MM.1S (cell line): ENCODE measurements at places on chromosomes 13 and 19.
A peak's percentile ranks its signal among the peaks of the same experiment; 100 is the strongest.

DNA sequence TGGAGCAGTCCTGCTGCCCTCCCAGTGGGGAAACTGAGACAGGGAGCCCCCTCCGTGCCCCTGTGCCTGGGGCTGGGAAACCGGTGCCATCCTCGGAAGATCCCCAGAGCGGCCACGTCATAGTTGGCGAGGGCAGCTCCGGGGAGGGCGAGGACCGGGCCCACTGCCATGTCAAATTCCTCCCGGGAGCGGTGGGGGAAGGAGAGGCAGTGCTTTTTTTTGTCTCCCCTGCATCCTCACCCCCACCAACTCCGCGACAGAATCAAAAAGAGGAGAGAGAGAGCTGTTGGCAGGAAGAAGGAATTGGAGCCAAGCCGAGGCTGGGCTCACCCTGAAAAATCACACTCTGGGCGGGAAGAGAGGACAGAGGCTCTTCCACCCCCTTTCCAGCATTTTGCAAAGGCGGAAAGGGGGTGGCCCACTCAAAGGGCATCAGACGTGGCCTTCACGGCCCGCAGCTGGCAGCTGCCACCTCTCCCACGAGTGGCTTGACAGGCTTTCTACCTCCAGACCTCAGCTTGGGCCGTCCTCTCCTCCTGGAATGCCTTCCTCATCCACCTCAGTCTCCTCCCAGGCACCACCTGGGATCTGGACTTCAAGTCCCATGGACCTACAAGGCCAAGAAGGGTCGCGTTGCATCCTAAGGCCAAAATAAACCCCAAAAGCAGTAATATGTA, 19.6 kb upstream of the NFIC start:
- no peak for DNase-seq

- peak; percentile 94 for DNase-seq
Measured at GRCh38 chr19:15466851-15467733, 2.7 kb upstream of the RASAL3 start.

DNA sequence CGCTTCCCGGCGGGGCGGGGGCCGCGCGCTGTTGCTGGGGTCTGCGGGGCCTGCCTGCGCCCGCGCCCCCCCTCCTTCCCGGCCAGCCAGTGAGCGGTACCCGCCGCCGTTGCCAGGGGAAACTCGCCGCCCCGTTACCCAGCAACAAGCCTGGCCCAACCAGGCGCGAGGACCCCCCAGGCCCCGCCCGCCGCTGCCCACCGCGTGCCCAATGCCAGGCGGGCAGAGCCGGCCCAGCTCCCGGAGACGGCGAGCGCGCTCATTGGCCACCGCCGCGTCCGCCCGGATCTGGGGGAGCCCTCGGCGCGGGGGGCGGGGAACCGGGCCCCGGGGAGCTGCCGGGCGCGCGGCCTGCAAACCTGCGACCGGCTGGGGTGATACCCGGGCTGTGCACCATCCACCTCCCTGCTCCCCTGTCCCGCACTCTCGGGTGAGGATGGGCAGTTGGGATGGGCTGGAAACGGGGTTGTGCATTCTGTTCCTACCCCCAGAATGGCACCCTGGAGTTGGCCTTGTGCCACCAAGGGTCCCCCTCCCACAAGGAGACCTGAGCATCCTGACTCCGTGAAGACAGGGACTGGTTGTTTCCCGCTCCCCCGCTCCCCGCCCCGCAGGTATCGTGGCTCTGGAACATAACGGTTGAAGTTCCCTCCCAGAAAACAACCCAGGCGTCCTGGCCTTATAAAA, 8.8 kb upstream of the BBC3 start:
- DNase-seq: peak; percentile 73

GRCh38 chr19:5882421-5882968, 12.2 kb upstream of the FUT5 start:
- DNase-seq: no peak

- no peak for DNase-seq
Measured at GRCh38 chr13:37136187-37136586, 30.7 kb upstream of the CSNK1A1L start.

DNA sequence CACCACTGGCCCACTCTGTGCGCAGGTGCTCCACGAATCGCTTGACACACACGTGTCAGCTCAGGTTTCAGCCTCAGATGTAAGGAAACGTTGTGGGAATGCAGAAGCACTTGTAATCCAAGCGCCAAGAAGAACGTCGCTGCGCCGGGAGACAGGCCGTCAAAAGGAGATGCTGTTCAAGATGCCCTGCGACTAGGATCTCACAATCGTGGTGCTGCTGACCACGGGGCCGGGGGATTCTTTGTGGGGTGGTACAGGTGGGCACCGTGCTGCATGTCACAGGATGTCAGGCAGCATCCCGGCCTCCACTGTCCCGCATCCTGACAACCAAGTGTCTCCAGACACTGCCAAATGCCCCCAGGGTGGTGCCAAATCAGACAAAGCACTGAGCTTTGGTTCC, 16.9 kb upstream of the SIGLEC11 start:
- DNase-seq: no peak

DNA sequence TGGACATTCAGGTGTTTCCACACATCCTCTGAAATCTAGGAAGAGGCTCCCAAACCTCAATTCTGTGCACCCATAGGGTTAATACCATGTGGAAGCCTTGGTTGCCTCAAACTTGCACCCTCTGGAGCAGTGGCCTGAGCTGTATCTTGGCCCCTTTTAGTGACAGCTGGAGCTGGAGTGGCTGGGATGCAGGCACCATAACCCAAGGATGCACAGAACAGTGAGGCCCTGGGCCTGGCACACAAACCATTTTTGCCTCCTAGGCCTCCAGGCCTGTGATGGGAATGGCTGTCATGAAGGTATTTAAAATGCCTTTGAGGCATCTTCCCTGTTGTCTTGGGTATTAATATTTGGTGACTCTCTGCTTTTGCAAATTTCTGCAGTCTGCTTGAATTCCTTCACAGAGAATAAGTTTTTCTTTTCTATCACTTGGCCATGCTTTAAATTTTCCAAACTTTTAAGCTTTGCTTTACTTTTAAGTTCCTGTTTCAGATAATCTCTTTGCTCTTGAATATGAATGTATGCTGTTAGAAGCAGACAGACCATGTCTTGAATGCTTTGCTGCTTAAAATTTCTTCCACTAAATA, 1594.5 kb upstream of the PCDH20 start:
- DNase-seq: no peak

- DNase-seq: no peak
Measured at GRCh38 chr19:48797103-48797502, 13.7 kb downstream of the BCAT2 start.

GRCh38 chr13:111969551-111970135, 97.3 kb upstream of the SOX1 start:
- no peak for DNase-seq

DNA sequence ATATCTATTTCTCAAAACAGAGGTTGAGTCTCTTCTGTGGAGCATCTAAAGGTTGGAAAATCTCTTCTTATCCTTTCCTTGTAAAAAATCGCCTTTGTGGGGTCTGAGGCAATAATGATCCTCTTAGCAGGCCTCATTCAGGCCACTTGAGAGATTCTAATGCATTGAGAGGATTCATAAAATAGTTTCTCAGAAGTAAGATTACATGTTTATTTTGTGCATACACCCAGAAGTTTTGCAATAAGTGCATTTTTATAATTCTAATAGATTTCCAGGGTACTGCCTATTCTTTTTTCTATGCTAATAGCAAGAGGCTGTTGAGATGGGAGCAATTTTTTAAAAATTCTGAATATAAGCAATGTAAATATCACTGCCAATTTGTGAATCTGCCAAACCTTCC, 342.2 kb upstream of the KLF12 start:
- DNase-seq: no peak

DNA sequence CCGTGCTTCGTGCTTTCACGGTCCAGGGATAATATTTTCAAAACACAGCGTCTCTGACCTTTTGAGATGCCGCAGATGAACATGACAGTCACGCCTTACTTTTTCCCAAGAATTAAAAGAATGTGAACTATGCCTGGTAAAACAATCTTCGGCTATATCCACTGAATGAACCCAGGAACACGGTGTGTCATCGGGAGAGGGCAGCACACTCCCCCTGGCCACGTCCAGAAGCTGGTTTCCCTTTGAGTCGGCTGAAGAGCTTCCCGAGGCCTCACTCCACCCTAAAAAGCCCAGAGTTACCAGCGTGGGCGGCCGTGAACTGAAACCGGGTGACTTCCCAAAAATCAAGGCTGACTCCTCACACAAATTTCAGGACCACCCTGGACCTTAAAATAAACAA, 22.9 kb upstream of the SHISA2 start:
- DNase-seq: no peak

DNA sequence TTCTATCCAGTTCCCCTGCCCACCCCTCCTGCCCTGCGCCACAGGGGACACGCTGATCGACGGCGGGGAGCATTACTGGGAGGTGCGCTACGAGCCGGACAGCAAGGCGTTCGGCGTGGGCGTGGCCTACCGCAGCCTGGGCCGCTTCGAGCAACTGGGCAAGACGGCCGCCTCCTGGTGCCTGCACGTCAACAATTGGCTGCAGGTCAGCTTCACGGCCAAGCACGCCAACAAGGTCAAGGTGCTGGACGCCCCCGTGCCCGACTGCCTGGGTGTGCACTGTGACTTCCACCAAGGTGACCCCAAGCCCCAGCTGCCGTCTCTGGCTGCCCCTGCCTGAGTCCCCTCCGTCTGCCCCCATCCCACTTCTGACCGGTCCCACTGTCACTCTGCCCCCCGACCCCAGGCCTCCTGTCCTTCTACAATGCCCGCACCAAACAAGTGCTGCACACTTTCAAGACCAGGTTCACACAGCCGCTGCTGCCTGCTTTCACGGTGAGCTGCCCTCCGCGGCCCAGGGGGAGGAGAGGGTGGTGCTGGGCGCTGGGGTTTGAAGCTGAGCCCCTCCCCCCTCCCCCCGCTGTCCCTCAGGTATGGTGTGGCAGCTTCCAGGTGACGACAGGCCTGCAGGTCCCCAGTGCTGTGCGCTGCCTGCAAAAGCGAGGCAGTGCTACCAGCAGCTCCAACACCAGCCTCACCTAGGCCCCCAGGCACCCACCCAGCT, 15.5 kb downstream of the STAP2 start:
- DNase-seq: no peak

GRCh38 chr13:71118779-71119364, 748.1 kb downstream of the DACH1 start:
- DNase-seq: no peak

DNA sequence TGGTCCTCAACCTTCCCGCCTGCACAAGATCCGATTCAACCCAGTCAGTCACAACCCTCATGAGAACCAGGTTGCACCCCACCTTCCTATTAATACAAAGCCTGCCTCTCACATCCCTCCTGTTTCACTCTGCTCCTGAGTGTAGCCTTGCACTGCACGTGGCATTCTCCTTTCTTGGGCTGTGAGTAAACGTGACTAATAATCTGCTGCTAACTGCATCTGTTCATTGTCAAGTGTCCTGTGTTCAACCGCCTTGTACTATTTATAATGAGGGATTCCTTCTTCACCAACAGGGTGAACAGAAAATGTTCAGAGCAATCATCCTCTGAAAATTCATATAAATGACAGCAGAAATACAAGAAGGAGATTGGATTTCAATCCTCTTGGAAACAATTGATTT, 1608.2 kb downstream of the SLITRK5 start:
- no peak for DNase-seq

- no peak for DNase-seq
Measured at GRCh38 chr13:33776239-33776881, 41.6 kb upstream of the RFC3 start.

DNA sequence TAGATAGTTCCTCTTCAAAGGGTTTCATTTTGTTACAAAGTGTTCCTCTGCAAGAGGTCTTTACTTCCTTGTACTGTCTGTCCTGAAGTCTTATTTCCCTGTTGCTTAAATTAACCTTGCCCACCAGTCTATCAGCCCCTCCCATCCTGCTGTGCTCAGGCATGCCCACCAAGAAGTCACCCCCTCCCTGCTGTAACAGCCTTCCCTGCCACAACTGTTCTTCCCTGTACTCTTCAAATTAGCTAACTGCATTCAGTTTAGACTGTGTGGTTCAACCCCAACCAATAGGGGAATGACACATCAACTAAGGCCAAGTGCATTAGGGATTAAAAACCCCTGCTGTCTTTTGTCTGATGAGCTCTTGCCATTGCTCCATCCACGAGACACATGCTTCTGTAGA, 34.4 kb upstream of the ZNF562 start:
- no peak for DNase-seq

- DNase-seq: no peak
Measured at GRCh38 chr13:31227870-31228269, 28.1 kb downstream of the B3GLCT start.

- no peak for DNase-seq
Measured at GRCh38 chr13:50037788-50038187, 22.5 kb downstream of the KCNRG start.

DNA sequence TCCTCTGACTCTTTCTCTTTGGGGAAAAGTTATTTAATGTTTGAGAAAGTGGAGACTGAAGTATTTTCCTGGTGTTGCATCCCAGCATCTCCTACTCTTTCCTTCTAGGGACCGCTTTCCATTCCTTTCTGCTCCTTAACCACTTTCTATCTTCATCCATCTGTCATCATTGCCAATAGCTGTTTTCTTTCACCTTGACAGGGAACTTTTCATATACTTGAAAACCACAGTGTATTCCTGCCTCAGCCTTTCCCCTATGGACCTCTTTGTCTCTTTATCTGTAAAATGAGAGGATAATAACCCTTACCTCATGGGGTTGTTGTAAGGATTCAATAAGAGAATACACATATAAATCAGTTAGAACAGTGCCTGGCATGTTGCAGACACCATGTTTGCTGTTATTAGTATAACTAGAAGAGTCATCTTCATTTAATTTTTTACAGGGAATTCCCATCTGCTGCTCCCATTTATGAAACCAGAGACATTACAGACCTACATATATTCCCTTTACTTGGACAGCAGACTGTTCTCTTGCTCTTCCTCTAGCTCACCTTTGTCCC, 31.8 kb downstream of the LCP1 start:
- DNase-seq: no peak

DNA sequence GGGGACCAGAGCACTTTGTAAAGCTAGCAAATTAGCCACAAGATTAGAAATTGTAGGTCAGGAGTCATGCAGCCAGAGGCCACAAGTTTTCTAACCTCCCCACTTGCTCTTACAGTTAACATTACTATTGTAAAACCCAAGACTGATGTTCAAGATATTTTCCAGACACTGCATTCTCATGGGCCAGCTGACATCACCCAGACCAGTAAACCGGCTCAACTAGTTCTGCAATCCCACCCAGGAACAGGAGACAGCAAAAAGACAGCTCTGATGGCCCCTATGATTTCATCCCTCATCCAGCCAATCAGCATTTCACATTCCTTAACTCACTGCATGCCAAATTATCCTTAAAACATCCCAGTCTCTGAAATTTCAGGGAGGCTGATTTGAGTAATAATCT, 178.5 kb downstream of the PRR20E start:
- no peak for DNase-seq

GRCh38 chr19:10819124-10820060, 16.6 kb downstream of the TMED1 start:
- DNase-seq: no peak

DNA sequence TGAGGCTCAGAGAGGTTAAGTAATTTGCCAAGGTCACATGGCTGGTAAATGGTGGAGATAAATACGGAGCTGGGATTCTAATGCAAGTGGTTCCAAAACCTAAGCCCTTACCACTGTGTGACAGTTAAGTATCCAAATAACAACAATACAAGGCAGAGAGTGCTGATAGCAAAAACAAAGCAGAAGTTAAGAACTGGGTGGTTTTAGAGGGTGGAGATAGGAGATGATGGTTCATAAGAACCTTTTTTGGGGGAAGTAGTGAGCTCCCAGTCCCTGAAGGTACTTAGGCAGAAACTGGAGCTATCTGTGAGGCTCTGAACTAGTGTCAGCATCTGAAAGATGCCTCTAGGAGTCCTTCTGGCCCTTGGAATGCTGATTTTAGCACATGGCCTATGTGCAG, 56.2 kb upstream of the UBE2L5 start:
- no peak for DNase-seq
